Mesothelial cell of epicardium (in vitro differentiated cells): ENCODE measurements at places on chromosomes 12 and 14.

- no peak for DNase-seq
Measured at GRCh38 chr12:2454601-2455177, 340.1 kb upstream of the FKBP4 start.

DNA sequence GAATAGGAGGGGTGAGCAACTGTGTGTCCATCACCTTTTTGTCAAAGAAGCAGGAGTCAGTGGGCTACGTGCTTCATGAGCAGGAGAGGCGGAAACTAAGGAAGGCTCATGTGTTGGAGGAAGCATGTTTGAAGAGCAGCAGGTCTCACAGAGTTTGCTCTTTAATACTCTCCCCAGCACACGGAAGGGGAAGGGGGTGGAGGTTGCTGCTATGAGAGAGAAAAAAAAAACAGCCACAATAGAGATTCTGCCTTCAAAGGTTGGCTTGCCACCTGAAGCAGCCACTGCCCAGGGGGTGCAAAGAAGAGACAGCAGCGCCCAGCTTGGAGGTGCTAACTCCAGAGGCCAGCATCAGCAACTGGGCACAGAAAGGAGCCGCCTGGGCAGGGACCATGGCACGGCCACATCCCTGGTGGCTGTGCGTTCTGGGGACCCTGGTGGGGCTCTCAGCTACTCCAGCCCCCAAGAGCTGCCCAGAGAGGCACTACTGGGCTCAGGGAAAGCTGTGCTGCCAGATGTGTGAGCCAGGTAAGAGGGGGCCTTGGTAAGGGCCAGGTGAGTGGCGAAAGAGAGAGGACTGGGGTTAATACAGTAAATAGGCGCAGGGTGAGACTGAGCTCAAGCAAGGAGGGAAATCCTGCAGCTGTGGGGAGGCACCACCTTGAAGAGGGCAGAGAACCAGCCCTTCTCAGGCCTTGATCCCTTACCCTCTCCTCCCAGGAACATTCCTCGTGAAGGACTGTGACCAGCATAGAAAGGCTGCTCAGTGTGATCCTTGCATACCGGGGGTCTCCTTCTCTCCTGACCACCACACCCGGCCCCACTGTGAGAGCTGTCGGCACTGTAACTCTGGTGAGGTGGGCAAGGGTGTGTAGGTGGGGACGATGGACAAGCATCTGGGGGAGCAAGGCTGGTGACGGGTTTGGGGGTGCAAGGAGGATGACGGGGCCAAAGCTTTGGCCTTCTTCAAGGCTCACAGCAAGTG is at the start of gene CD27:
TSS of gene CD27 (plus strand) at position 252 of the 985 bp plus-strand sequence. CDS start at position 393, 141 bp downstream.
- no peak for DNase-seq

- no peak for DNase-seq
Measured at GRCh38 chr12:107032266-107032665, 45.3 kb upstream of the MTERF2 start.

- no peak for DNase-seq
Measured at GRCh38 chr14:68243450-68244010, 424.0 kb downstream of the RAD51B start.

- DNase-seq: no peak
Measured at GRCh38 chr14:93036652-93037345, 78.9 kb downstream of the ITPK1 start.

- no peak for DNase-seq
Measured at GRCh38 chr12:107978641-107979040, 150.4 kb upstream of the WSCD2 start.

DNA sequence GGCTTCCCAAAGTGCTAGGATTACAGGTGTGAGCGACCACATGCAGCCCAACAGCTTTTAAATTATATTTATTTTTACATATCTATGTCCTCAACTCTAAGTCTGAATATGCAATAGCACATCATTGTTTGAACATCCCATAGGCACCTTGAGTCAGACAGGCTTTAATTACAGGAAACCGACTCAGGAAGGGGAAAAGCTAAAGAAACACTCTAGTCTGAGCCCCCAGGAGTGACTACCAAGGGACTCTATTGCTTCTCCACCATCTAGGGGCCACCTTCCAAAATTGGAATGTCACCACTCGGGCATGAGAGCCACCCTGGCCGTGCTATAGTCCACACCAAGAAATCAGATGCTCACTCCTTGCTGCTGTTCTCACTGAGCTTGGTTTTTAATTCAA is 14.0 kb upstream of the MFAP5 start:
- DNase-seq: no peak

GRCh38 chr12:52541709-52542108 is 11.2 kb downstream of the KRT71 start:
- DNase-seq: no peak

- no peak for DNase-seq
Measured at GRCh38 chr12:93170928-93171327, 206.8 kb upstream of the NUDT4 start.

DNA sequence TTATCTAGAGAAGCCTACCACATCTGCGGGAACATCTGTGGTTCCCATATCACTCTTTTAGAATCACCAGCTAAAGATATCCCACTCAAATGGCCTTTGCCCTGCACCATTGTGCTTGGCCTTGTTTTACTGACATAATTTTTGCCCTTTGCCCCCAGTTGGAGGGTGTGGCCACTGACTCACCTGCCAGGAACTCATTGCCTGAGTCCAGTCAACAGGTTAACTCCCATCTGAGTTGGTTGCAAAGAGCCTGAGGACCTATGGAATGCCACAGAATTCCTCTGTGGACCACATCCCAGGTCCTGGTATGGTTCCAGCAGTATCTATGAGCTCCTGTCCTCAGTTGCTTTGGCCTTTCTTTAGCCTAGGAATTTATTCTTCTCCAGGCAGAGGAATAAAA is 55.7 kb upstream of the PTGR2 start:
- DNase-seq: no peak

- no peak for DNase-seq
Measured at GRCh38 chr14:92310776-92311375, 12.1 kb upstream of the SLC24A4 start.

- DNase-seq: no peak
Measured at GRCh38 chr12:41418586-41418985, 230.5 kb downstream of the PDZRN4 start.

- no peak for DNase-seq
Measured at GRCh38 chr14:21711360-21711961, 37.8 kb upstream of the OR4E1 start.

DNA sequence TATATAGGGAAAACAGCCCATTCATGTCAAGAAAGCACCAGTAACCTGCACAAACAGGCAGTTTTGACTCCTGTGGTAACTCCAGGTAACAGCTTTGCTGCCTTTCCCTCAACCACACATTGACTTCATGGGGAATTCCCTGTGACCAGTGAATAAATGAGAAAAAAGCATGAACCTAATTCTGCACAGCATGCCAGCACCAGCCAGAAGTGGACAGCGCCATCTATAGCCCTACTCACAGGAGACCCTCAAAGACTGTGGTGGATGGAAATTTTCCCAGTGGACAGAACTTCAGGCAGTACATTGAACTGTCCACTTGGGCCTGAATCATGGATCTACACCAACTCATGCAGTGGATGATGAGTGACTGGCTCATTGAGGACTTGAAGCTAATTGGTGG is 152.1 kb downstream of the SLC8A3 start:
- DNase-seq: no peak

GRCh38 chr14:105137481-105138020 is 31.0 kb downstream of the JAG2 start:
- no peak for DNase-seq

- no peak for DNase-seq
Measured at GRCh38 chr14:61064856-61065255, 83.8 kb downstream of the SLC38A6 start.

DNA sequence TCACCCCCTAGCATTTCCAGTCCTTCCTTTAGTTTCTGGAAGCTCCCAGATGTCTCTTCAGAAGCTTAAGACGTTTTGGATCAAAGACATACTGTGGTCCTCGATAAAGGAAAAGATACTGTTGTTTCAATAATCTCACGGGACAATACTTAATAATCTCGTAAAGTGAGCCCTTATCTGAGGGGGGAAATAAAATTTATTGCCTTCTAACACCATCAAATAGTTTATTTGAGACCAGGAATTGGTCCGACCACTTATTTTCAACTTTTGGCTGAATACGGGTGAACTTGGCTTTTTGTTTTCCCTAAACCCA is 640 bp upstream of the G2E3 start:
- no peak for DNase-seq

DNA sequence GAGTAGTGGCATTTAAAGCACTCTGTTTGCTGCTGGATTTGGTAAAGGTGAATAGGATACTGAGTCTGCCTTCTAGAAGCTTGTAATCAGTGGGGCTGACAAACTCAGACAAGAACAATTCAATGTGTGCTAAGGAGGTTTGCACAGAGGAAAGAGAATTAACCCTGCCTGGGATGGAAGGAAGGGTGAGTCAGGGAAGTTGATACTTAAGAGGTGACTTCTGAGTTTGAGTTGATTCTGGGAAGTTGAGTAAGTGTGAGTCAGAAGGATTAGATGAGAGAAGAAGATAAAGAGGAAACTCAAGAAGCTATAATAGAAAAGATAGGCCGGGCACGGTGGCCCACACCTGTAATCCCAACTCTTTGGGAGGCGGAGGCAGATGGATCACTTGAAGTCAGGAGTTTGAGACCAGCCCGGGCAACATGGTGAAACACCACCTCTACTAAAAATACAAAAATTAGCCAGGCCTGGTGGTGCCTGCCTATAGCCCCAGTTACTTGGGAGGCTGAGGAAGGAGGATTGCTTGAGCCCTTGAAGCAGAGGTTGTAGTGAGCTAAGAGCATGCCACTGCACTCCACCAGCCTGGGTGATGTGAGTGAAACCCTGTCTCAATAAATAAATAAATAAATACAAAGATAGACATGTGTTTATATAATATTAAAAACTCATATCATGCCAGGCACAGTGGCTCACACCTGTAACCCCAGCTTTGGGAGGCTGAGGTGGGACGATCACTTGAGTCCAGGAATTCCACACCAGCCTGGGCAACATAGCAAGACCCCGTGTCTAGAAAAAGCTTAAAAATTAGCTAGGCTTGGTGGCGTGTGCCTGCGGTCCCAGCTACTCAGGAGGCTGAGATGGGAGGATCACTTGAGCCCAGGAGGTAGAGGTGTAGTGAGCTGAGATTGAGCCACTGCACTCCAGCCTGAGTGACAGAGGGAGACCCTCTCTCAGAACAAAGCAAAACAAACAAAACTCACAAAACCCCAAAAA is 126.8 kb upstream of the CPM start:
- no peak for DNase-seq

DNA sequence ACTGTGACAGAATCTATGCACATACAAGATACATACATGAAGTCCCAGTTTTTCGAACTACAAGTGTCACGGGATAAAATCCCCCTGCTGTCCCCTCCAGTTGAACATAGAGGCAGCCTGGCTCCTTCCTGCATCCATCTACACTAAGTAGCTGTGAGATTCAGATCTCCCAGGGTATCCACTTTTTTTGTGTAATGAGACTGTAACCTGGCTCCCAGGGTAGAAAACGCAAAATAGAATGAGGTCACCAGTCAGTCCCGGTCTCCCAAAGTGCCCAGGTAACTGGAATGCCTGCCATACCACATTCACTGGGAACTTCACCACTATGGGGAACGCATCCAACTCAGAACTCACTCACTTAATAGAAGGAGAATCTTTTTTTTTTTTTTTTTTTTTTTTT is 67.8 kb downstream of the TMCC3 start:
- no peak for DNase-seq

GRCh38 chr12:23569356-23569755 is 380.1 kb downstream of the SOX5 start:
- no peak for DNase-seq

GRCh38 chr12:115478505-115478904 is 794.5 kb upstream of the TBX3 start:
- DNase-seq: no peak

DNA sequence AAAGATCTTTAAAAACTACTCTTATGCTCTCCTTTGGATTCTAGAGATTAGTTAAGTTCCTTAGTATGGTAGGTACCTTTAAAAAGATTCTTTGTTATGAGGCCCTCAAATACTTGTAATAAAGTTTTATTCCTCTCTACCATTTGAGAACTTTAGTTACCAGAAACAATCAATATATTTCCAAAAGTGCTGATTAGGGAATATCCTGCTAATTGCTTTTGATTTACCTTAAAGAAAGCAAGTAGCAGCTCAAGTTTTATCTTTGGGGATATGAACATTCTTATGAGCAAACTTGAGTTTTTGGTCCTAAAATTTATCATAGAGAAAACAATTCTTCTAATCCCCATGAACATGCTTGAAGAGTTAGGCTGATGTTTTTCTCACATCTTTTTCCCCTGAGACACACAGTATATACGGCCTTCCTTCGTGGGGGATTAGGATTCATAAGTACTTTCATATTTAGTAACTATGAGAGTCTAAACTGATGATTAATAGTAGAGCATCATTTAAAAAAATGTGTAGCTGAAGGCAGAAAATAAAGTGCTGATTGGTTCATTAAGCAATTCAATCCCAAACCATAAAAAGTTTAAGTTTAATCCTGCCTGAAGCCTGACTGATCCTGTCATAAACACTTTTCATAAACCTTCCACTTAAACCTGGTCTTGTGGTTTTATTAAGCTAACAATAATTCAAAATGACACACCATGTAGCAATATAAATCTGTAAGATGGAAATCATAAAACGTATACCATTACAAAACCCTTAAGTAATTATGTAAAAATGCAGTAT is 380.5 kb upstream of the FBXO33 start:
- no peak for DNase-seq

DNA sequence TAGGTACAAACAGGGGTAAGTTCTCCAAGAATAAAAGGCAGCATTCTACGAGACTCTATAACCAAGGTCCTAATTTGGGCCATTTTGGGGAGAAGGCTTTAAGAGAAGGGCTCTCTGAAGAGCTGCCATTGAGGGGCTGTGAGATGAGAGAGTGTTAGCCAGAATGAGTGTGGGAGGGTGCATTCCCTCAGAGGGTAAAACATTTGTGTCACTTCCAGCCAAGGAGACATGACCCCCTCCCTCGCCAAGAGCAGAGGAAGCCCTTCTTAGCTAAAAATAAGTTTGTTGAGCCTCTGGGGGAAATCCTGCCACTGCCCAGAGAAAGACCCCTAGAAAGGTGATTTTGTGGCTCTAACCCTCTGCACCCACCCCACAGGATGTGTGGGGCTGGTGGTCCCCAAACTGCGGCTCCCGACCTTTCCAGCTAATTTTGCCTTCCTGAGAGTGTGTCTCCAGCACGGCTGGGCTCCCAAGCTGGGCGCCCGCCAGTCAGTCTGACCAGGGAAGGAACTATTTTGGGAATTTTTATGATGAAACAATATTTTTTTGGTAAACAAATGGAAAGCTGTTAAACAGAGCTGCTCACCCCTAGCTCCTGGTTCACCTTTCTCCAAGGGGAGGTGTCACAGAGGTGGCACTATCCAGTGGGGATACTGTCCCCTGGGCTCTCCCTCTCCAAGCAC is 65.9 kb upstream of the JDP2 start:
- DNase-seq: no peak

GRCh38 chr12:100153131-100153530 is 10.5 kb upstream of the BLTP3B start:
- no peak for DNase-seq

- no peak for DNase-seq
Measured at GRCh38 chr12:31815096-31815495, 86.3 kb upstream of the AMN1 start.
